Fibroblast of skin of left quadriceps (primary cell): ENCODE measurements at places on chromosomes 3 and 15.

GRCh38 chr15:88006146-88006545 is 250.4 kb downstream of the NTRK3 start:
- DNase-seq, result no peak

DNA sequence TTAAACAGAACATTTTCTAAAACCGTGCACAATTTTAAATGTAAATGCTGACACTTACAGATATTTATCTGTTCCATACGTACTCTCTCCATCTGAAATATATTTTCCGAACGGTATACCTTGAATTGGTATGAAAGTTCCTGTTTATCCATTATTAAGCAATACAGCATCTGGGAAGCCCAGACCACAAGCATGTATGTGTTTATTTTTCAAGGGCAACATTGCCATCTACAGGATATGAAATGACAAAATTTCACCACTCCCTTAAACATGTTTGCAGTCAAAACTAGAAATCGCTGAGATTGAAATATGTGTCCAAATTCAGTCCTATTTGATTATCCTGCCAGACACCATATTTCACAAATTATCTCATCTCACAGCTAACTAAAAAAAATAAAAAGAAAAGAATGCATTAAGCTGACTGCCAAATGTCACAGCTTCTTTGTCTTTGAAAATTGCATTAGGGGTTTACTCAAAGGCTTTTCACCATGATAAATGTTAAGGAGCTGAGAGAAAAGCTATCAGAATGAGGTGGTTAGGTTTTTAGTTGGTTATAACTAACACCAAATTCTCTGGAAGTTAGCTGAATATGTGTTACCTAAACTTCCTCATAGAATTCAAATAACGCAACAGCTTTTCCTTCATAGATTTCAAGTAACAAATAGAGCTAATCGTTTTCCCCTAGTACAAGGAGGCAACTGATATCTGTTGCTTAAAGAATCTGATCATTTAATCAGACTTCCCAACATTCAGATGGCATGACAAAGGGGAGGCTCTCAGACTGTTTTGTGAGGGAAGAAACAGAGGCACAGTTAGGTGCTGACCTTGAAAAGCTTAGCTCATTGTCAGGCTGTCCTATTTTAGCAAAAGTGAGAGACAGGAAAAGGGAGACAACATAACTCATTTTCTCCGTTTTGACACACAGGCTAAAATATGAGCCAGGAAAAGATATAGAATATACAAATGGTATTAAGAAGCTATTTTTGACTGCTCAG is 533.1 kb downstream of the TBL1XR1 start:
- peak; percentile 84 for DNase-seq

- DNase-seq, result no peak
Measured at GRCh38 chr3:32432711-32433530, 41.3 kb downstream of the CMTM7 start.

DNA sequence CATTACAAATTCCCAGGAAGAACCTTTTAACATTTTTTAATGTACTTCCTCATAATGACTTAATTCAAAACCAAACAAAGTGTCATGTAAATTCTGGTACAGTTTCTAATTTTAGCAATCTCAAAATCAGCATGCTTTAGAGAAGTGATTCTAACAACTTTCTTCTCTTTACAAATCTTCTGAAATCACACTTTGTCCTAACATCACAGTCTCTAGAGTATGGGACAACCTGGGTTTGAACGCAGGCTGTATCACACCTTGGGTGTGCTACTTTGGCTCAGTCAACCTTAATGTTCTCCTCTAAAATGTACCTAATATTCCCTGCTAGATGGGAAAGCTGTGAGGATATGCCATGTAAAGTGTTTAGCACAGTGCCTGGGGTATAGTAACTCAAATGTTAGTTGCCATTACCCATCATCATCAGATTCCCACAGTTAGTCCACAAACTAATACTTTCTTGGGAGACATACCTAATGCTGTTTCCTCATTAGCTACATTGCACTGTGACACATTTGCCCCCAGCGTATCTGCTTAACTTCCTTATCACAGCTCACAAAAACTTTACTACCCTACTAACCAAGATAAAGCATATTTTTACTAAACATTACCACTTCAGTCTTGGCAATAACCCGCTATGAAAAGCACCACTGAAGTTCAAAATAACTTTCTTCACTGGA is 3.1 kb downstream of the TSPAN3 start:
- no peak for DNase-seq

GRCh38 chr3:107794664-107795443 is 272.1 kb downstream of the BBX start:
- DNase-seq, result no peak

- no peak for DNase-seq
Measured at GRCh38 chr15:40471808-40472150, 995 bp downstream of the CHST14 start.

DNA sequence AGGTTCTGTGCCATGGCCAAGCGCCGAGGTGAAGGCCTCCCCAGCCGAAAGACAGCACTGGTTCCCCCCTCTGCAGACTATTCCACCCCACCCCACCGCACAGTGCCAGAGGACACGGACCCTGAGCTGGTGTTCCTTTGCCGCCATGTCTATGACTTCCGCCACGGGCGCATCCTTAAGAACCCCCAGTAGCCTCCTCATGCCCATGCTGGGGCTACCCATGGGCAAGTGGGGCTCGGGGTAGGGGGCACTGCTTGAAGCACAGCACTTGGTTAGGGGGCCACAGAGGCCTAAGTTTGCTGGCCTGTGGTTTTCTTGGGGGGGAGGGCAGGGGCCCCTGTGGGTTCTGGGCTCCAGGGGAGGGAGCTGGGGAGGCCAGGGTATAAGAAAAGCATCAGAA is 4.8 kb upstream of the CHST14 start:
- no peak for DNase-seq

DNA sequence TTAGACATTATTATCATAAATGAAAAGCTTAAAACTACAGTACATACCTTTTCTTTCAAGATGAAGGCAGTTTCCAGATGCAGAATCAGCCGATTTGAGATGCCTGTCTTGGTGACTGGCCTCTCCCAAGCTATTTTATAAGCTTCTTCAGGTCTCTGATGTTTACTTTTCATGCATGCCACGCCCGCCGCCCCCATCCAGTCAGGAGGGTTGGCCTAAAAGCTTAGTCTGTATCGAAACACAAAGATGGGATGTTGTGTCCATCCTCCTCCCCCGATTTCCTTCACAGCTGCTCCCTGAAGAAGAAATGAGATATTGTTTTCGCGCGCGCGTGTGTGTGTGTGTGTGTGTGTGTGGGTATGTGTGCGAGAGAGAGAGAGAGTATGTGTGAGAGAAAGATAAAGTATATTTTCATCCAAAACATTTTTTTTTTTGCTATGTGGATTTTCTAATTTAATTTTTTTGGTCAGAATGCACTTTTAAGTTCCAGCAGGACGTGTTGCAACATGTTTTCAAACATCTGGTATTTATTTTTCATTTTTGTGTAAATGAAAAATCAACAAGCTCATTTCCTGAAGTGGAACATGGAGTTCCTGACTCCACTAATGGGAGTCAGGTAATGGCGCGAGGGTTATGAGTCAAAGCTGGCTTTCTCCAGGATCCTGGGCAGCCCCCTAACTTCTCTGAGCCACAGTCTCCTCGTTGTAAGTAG is at the start of gene APOD:
Gene APOD (minus strand): TSS at position 110 of the 712 bp plus-strand sequence. CDS start 4,479 bp downstream, outside the sequence.
- DNase-seq, result no peak

DNA sequence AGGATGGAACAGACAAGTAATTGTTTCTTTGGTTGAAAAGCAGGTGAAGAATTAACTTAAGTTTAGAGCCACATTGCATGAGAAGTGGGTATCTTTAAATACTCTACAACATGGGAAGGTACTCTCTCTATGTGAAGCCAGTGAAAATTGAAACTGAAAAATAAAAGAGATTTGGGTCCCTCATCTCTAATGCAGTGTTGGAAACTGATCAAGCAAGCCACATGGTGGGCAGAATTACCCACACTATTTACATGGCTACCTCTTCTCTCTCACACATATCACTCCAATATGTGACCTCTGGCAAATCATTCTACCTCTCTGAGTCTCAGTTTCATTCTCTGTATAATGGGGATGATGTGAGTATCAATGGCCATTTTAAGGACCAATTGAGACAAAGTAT is 339.0 kb downstream of the IL5RA start:
- no peak for DNase-seq

- DNase-seq, result no peak
Measured at GRCh38 chr3:196149375-196149774, 61.8 kb downstream of the ZDHHC19 start.

- no peak for DNase-seq
Measured at GRCh38 chr3:100429187-100429716, 27.9 kb downstream of the LNP1 start.

- DNase-seq, result no peak
Measured at GRCh38 chr15:64122936-64123351, 27.2 kb downstream of the SNX1 start.

DNA sequence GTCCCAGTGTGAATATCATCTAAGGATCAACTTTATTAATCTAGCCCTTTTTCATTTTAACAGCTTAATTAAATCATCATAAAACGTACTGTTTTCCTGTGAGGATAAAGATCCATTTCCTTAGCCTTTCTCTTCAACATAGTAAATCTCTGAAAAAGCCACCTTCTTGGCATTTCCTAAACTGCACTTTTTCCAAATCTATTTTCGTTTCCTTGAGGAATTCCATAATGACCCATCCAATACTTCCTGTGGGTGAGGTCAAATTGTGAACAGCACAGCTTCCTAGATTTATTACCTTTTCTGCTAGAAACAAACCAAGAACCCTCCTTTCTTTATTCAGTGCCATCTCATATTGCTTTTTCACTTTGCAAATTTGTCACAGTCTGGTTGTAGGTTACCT is 129.4 kb upstream of the CNTN4 start:
- DNase-seq, result peak; percentile 9

DNA sequence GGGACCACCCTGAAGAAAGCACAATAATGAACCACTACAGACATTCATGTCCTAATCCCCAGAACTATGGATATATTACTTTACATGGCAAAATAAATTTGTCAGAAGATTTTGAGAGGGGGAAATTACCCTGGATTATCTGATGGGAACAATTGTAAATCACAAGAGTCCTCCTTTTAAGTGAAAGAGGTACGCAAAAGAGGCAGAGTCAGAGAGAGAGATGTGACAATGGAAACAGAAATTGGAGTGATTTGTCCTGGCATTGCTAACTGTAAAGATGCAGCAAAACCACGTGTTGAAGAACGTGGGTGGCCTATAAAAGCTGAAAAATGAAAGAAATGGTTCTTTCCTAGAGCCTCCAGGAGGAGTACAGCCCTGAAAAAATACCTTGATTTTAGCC is 1121.4 kb upstream of the ALCAM start:
- no peak for DNase-seq

GRCh38 chr15:72155003-72155621 is 36.9 kb downstream of the SENP8 start:
- no peak for DNase-seq

DNA sequence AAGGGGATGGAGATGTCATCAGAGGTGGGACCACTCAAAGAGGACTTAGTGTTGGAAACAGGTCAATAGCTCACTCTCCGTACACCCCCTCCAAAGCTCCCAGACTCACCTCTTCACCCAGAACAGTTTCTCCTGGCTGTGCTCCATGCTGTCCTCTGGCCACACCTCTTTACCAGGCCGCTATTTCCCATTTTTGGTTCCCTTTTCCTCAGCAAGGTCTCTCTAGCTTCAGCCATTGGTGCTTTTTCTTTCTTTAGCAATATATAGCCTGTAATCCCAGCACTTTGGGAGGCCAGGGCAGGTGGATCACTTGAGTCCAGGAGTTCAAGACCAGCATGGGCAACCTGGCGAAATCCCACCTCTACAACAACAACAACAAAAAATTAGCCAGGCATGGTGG is 123.6 kb upstream of the SMAD3 start:
- DNase-seq, result no peak

DNA sequence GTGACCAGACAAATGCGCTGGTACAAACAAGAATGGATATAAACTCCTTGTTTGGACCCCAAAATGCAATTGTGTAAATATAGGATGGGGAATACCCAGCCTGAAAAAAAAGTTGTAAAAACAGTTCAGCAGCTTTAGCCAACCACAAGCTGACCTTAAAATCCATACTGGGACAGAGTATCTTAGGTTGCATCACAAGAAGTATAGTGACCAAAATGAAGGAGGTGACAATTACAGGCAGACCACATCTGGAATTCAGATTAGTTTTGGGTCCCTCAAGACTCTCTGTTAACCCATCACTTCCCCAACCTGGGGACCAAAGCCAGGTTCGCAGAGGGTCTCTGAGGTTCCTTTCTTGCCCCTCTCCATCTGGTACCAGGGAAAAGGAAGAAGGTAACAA is 115.9 kb upstream of the PRR20G start:
- no peak for DNase-seq

DNA sequence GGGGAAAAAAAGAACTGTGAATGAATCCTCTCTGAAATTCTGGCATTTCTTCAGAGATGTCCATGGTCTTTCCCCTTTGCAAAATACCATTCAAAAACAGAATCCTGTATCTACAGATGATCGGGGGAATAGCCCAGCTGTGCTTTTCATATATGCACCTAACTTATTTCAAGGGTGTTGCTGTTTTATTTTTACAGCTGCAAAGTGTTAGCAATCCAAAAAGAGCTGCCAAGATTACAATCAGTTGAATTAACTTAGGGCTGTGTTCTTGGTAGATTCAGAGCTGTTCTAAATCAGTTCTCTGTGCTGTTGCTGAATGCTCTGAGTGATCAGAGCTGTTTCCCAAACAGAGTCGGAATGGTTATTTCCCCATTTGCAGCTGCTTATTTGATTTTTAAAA is 175.7 kb upstream of the SEMA6D start:
- no peak for DNase-seq

DNA sequence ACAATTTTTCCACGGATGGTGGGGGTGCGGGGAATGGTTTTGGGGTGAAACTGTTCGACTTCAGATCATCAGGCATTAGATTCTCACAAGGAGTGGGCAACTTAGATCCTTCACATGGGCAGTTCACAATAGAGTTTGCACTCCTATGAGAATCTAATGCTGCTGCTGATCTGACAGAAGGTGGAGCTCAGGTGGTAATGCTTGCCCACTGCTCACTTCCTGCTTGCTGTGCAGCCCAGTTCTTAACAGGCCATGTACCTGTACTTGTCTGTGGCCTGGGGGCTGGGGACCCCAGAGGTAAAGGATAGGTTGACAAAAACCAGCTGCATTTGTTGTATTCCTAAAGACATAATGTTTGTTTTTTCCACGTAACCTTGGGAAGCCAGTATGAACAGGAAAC is 16.0 kb downstream of the DZIP3 start:
- no peak for DNase-seq

DNA sequence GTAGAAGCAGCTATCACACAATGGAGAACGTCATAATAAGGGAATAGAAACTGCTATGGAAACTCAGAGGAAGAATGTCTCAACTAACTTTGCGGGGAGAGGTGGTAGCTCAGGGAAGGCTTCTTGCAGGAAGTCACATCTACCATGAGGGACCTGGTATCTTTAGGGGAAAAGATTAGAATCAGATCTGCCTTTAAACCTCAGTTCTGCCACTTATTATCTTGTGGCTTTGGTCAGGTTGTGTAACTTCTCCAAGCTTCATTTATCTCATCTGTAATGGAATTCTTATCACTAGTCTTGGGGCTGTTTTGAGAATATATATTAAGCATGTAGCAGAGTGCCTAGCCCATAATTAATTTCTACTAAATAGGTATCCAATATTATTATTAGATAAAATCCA is 46.4 kb upstream of the PRICKLE2 start:
- no peak for DNase-seq

- peak; percentile 87 for DNase-seq
Measured at GRCh38 chr3:162492446-162493081, 996.0 kb downstream of the OTOL1 start.
